Mucosa of descending colon (tissue), 3 donors: ENCODE measurements at places on chromosomes 1 and 21. TPM values are rescaled to one million over a fixed set of nuclear protein-coding genes. Genes with fewer than 3 reads are reported as not detected.
A peak's percentile ranks its signal among the peaks of the same experiment; 100 is the strongest.

CFAP141 gene
- total RNA-seq, result not detected

BCAN gene
- not detected for total RNA-seq

TRIM67 gene
- total RNA-seq, result 0.05 TPM

TNN gene
- total RNA-seq, result not detected

NTNG1 gene
- 2.5 TPM for total RNA-seq

RORC gene
- 17.7 TPM for total RNA-seq

ESPN gene
- total RNA-seq, result 124 TPM

TCHH gene
- total RNA-seq, result 0.09 TPM

IGFN1 gene
- total RNA-seq, result 0.10 TPM

OR2M7 gene
- total RNA-seq, result not detected

TXLNA gene
- 39.3 TPM for total RNA-seq

TFF2 gene
- total RNA-seq, result 1.1 TPM

- DNase-seq, result peak; percentile 74
Measured at GRCh38 chr1:1430114-1430982, 5.1 kb upstream of the VWA1 start.

DNA sequence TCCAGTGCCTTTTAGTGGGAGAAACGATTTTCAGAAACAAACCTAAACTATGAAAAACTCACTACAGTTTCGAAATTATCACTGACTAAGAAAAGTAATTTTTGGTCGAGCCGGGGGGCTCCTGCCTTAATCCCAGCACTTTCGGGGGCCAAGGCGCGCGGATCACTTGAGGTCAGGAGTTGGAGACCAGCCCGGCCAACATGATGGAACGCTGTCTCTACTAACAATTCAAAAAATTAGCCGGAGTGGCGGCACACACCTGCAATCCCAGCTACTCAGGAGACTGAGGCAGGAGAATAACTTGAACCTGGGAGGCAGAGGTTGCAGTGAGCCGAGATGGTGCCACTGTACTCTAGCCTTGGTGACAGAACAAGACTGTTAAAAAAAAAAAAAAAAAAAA, 3.0 kb downstream of the CFHR3 start:
- DNase-seq, result no peak

DNA sequence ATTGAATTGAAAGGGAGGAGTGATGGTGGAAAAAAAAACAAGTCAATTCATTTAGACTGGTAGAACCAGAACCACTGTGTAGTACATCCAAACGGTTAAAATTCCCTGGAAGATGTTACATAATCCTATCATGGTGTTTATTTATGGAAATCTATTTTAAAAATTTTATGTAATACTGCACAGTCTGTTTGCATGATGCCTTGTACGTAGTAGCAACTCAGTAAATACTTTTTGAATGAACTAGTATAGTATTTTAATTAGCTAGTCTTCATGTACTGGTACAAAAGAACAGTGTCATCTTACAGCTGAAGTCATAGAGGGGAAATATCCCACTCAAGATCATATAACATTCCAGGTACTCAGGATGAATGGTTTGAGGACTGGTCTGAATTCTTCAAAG, 27.0 kb upstream of the IER5 start:
- no peak for DNase-seq

GRCh38 chr1:244047621-244048255, 3.3 kb upstream of the ZBTB18 start:
- DNase-seq, result peak; percentile 80

DNA sequence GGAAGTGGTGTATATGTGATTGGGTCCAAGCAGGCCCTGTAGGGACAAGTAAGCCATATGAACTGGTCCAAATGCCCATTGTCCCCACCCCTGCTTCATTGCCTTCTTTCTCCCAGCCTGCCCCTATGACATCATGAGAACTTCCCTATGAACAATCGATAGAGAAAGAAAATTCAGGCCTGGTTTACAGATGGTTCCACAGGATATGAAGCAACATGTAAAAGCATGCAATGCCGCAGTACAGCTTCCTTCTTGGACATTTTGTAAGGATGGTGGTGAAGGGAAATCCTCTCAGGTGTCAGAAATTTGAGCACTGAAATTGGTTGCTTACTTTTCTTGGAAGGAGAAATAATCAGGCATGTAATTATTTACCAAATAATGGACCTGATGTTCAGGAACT, 581.7 kb downstream of the MRPL39 start:
- no peak for DNase-seq

DNA sequence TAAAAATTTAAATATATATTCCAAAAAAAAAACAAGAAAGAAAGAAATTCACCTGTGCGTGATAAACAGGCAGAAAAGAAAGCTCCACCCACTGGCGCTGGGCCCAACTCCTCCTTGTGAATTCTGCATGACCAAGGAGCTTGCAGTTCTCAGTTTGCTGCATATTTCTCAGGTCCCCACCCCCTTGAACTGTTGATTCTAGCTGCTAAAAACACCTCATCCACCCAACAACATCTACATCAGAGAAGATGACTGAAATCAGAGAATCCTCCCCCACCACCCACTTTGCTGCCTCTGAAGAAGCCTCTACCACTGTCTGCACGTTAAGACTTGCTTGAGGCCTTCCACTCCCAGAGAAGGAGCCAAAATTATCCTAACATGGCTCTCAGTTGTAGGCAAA, 104.8 kb downstream of the RGS2 start:
- peak; percentile 31 for DNase-seq

DNA sequence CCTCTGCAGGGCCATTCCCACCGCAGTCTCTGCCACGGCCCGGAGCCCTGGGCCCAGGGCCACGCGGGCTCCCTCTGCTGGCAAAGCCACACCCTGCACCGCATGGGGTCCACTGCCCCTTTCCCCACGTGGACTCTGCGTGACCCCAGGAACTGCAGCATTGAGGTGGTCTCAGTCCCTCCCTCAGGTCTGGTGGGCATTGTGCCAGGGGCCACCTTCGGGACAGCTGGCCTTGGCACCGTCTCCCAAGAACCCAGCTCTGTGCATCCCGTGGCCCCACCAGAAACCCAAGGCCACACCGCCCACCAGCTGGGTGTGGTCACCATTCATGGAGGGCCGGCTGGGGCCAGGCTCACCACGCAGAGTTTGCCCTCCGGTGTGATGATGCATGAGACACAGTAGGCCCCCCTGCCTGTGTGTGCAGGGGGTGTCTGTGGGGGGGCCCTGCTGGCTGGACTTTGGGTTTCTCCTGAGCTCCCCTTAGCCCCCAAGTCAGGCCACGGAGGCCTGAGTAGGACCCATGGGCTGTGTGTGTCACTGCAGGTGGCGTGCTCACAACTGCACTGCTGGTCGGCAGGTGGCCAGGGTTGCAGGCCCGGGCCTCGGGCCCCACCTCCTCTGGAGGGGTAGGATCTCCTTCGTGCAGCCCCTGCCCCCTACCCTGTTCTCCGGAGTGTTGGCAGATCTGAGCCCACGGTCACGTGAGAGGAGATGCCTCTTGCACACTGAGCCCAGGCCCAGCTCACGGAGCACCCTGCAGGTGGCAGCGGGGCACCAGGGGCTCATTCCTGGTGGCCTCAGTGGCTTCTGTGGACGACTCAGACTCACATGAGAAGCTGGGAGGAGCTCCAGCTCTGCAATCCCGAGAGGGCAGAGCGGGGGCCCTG, 5.8 kb downstream of the VWA1 start:
- DNase-seq, result no peak

- no peak for DNase-seq
Measured at GRCh38 chr1:147618077-147618569, 52.2 kb downstream of the ACP6 start.

DNA sequence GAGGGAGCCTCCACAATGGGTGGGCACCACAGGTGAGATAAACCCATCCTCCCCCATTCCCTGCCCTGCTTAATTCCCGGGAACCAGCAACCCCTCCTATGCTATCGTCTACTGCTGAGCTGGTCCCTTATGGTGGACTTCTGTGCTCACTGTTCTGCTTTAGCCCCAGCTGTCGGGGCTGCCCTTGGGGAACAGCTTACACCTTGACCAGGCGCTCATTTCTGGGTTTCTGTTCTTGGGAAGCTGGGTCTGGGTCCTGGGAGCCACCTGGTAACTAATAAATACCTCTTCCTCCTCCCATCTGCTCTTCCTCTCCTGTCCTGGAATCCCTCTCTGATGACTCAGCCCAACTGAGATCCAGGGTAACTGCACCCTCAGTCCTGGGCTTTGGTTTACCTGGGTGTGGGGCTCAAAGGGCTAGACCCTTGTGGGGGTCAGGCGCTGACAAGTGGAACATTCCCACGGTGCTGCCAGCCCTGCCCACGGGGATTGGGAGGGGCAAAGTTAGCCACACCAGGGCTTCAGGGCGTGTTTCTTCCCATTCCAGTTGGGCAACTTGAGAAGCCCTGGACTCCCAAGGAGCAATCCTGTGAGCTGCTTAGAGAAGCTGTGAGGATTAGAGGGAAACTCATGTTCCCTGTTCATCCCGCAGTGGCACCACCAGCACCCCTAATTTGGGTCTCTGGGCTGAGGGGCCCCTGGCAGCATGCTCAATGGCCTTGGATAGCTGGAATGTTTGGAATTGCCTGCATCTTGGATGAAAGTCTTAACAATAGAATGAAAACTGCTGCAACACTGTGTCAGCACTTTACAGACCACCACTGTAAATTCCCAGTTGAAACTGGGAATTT, 1.6 kb downstream of the PCAT6 start:
- DNase-seq, result peak; percentile 54

GRCh38 chr1:174841747-174842146, 158.0 kb upstream of the CACYBP start:
- no peak for DNase-seq

DNA sequence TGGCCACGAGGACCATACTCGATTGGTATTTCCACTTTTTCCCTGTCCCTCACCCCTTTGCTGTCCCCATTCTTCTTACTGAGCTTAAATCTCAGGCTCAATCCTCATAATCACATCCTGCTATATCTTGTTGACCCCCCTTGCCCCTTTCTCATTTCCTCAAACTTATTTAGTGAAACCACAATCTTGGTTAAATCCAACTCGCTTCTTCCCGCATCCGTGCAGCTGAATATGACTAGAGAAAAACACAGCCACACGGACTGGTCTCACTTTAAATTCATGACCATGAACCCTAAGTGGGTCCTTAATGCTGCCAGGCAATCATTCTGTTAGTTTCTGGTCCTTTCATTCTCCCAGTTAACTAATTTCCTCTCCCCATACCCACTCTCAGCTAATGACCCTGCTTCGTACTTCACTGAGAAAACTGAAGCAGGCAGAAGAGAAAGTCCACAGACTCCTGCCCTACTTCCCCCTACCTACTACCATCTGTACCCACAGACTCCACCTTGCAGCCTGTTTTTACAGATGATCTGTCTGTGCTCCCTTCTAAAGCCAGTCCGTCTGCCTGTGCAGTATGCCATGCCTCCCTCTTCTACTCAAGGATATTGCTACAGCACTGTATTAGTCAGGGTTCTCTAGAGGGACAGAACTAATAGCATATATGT, 96.8 kb upstream of the LMO4 start:
- DNase-seq, result no peak

DNA sequence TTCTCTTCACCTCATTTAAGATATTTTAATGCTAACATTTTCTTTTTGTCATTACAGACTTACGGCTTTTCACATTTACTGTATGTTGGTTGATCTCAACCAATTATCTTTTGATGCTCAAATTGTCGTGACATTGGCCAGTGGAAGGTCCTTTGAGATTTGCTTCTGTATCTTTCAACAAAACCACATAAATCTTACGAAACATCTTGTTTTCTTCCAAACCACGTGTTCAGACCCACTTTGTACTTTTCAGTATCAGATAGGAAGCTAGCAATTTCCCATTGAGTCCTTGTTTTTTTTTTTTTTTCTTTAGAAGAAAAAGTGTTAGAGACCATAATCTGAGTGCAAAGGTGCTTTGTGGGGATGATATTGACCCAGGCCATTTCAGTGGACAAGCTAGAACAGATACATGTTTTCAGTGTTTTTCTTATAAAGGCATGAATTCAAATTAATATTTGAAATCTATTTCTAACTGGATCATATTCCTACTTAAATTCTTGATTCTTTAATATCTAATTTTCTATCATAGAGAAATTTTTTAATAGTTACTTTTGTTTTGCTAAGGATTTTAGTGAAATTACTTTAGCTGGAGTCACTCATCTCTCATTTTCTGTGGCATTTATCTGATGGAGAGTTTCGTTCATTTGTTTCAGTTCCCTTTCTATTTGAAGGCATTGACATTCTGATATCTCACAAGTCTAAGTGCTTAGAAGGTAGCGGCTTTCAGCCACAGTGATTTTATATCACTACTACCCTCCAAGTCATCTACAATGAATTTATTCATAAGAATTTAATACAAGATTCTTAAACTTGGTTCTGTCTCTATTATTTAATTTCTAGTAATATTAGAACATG, 26.7 kb downstream of the ATG4C start:
- no peak for DNase-seq

- no peak for DNase-seq
Measured at GRCh38 chr1:205259324-205259832, 31.6 kb downstream of the TMCC2 start.

DNA sequence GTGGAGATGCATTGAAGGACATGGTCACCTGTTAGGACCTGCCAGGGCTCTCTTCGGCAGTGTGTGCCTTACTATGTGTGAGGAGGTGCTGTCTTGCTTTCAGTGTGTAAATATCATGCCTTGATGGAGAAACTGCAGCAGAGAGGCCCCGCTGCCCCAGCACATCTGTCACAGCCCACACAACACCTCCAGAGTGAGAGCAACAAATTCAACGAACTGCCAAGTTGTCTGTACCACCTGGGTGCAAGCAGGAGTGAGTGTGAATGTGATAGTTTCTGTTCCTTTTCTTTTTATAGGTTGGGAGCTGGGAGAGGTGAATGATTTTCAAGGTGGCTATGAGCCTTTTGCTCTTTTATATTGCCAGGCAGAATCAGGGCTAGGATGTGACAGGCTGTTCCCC, 114.6 kb upstream of the KIAA0040 start:
- DNase-seq, result no peak

DNA sequence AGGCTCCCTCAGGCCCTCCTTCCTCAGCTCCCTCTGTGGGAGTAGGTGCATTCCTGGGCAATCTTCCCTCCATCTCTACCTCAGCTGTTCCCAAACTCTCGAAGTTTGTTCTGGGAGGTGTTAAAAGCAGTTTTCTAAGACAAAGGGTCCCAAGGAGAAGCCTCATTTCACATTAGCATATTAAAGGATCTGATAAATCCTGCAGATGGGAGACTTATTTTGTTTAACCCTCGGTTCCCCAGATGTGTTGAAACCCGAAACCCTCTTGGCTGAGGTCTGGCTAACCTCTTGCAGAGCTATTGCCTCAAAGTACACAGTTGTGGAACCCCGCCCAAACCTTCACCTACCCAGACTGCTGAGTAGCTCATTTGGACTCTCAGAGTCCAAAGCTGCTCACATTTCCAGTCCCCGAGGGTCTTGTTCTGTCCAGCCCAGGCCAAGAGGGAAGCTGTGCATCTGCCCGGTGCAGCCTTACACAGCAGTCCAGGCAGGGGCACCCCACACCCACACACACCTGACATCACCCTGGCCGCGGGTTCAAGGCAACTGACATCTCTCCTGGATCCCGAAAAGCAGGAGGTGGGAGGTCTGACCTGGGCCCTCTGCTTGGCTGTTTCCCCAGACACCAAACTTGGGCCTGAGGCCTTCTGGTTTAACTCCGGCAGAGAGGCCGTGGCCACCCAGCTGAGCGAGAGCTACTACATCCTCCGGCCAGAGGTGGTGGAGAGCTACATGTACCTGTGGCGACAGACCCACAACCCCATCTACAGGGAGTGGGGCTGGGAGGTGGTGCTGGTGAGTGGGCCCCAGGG, 19.5 kb upstream of the SELENON start:
- no peak for DNase-seq

GRCh38 chr21:35473496-35473895, 424.4 kb upstream of the RUNX1 start:
- DNase-seq, result no peak

- peak; percentile 21 for DNase-seq
Measured at GRCh38 chr21:42555756-42556438, 42.2 kb downstream of the SLC37A1 start.

GRCh38 chr1:87968197-87968955, 639.7 kb downstream of the LMO4 start:
- peak; percentile 23 for DNase-seq

- no peak for DNase-seq
Measured at GRCh38 chr1:119829625-119830024, 18.4 kb upstream of the REG4 start.
